ENCODE measurements at places on chromosomes 7 and 10. TPM values are rescaled to one million over a fixed set of nuclear protein-coding genes. Genes with fewer than 3 reads are reported as not detected.
A peak's percentile ranks its signal among the peaks of the same experiment; 100 is the strongest.

GRCh38 chr10:100551196-100551595 is 15.5 kb downstream of the HIF1AN start:
- DNase-seq, result no peak

- no peak for DNase-seq
Measured at GRCh38 chr10:7520507-7521485, 110.0 kb upstream of the SFMBT2 start.

DNA sequence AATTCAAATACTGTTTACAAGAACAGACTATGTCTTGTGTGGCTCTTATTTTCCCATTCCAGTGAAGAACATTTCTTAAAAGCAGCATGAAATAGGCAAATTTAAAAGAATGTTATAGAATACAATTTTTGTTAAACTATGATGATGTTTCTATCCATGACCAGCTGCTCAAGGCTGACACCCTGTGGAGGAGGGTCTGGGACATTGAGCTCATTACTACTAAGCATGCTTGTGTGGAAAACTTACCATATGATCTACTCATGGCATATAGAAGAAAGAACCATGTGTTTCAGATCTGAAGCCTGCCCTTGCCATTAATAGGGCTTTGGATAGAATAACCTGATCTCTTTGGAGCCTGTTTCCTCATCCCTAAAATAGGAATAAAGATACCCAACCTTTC is 125.0 kb downstream of the FOXP2 start:
- DNase-seq, result no peak

DNA sequence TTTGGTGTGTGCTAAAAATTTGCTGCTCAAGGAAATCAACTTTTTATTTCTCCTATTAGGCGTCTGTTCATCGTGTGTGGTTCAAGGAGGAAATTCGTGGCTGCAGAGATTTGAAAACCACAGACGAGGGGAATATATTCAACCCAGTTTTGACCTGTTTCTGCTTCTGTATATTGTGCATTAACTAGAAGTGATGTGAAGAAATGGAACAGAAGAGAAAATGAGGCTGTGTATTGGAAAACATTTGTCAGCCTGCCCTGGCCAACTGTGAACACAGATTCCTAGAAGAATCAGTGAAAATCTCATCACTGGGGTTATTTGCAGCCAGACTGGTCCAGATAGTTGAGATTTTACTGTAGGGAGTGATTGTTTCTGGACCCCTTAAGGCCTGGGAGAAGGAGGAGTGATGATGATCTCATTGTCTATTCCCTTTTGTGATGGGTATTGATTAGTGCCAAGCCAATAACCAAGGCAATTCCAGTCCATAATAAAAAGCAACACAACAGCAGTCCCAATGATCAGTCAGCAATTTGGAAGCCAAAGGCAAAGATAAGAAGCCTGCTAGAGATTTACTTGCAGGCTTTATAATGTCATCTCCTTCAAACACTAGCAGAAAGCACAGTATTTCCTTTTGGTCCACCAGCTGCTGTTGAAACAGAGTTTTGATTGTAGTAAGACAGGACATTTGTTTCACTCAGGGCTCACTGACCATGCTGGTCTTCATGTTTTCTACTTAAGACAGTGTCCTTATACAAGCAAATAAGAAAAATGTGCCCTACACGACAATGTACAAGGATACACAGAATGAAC is 339.4 kb downstream of the PRPF18 start:
- DNase-seq, result no peak

DNA sequence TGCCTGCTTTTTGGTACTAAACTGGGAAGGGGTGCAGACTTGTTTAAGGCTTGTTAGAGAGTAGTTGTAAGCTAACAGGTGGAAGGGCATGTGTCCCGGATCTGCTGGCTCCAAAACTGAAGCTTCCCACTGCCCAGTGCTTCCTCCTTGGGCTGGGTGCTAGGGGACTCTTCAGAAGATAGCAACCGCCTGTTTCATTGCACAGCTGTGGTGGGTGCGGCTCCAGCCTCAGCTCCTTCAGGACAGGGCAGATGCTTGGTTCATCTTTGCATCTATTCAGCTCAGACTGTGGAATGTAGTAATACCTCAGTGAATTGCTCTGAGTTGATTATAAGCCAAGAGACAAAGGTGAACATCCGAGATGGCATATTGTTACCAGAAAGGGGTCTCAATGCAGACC is 527.1 kb downstream of the TYW1 start:
- DNase-seq, result no peak

DNA sequence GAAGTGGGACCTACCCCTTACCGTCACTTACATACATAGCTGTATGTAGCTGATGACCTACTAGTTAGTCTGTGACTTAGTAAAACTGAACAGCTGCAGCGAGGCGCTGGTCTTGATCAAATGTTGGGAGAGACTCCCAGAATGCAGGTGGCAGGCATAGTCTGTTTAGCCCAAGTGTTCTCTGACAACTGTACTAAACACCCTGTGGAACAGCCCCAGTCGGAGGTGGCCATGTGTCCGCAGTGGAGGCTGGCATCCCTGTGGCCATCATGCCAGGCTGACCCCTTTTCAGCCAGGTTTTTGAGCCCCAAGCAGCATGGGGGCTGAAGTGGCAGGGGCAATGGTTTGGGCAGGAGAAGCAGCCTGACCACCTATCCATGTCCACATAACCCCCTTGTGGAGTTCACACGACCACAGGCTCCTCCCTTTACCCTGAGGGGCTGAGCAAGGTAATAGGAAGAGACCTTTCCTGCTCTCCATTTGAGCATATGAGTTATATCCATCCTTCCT is 7.2 kb downstream of the ADCY1 start:
- DNase-seq, result no peak

DNA sequence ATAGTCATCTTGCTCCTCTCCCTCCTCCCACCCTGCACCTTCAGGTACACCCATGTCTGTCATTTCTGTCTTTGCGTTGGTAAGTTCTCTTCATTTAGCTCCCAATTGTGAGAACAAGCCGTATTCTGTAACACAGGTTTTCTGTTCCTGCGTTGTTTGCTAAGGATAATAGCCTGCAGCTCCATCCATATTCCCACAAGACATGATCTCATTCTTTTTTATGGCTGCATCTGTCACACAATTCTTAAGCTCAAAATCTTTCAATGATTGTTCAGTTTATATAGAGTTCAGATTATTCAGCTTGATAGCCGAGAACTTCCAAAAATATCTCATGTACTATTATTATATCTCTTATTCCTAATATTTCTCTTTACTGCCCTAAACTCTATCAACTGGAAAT is 16.0 kb upstream of the TMEM168 start:
- DNase-seq, result no peak

GRCh38 chr10:106175760-106176377 is 988.6 kb downstream of the SORCS1 start:
- no peak for DNase-seq

GRCh38 chr7:41695661-41696322 is 7.1 kb downstream of the INHBA start:
- no peak for DNase-seq

DNA sequence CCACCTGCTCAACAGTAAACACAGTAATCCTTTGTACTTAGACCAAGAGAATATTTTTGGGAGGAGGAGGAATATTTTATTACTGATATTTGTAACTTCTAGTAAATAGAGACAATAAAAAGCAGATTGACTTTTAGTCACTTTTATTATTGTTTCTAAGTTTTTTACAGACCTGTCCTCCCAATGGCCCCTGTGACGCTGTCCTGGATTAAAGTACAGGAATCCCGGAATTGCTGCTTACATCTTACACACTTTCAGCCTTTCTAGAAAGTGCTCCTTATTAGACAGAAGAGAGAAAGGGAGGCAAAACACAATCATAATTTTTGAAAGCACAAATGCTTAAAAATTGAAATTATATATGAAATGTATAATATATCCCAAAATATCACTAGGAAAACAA is 86.4 kb upstream of the PRKG1 start:
- no peak for DNase-seq

GRCh38 chr10:89217057-89217990 is 10.2 kb upstream of the CH25H start:
- DNase-seq, result peak; percentile 56

- no peak for DNase-seq
Measured at GRCh38 chr10:20618011-20618547, 279.0 kb downstream of the NEBL start.

DNA sequence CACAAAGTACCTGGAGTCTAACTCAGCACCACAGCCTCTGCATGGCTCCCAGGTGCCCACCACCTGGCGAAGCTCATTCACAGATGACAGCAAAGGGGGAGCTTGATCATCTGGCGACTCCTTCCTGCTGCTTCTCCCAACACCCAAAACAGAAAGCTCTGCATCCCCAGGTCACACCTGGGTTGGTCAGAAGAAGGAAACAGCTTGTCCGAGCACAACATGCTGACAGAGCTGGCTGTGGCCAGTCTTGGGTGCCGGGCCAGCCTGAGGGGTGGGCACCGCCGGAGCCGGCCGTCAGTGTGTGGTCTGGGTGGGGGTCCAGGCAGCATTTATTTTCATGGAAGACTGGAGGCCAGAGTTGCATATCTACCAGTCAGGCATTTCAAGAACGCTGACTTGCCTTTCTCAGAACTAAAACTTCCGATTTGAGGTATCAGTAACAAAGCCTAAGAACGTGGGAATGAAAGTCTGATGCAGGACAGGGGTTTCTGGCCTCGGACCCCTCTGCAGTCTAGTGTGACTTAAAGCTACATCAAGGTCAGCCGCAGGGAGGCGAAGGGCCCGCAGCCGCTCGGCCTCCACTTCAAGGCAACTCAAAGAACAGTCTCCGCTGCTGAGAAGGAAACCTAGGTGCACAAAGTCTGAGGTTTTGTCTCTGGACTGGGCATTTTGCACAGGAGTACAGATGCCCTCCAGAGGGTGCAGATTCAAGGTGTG is 109.6 kb downstream of the CYTH3 start:
- no peak for DNase-seq

GRCh38 chr10:67782530-67782929 is 55.5 kb downstream of the DNAJC12 start:
- no peak for DNase-seq

IL6 gene
- 20.1 TPM for total RNA-seq

AKR1D1 gene
- not detected for total RNA-seq

HIBADH gene
- 52.4 TPM for total RNA-seq

MSMB gene
- total RNA-seq, result not detected

SEMA3E gene
- total RNA-seq, result 0.21 TPM

LIPK gene
- not detected for total RNA-seq

OPN4 gene
- 0.18 TPM for total RNA-seq

DRGX gene
- not detected for total RNA-seq

VWA2 gene
- total RNA-seq, result 0.21 TPM
